ENCODE measurements at places on chromosomes 2 and 18. TPM values are rescaled to one million over a fixed set of nuclear protein-coding genes. Genes with fewer than 3 reads are reported as not detected.

Gene COBLL1
- 57.2 TPM for total RNA-seq

Gene ABCG8
- total RNA-seq = not detected

Gene ICA1L
- 7.3 TPM for total RNA-seq

Gene RBM44
- total RNA-seq = 0.07 TPM

Gene SALL3
- total RNA-seq = 2.1 TPM

Gene HOXD11
- 16.3 TPM for total RNA-seq

Gene CCDC121
- 3.6 TPM for total RNA-seq

Gene AQP12B
- not detected for total RNA-seq

- DNase-seq = no peak
Observed at GRCh38 chr2:230541934-230542380, 126.0 kb downstream of the SP100 start.

GRCh38 chr2:176039375-176039774, 37.3 kb upstream of the LNPK start:
- DNase-seq = no peak

GRCh38 chr18:3485153-3486149, 35.5 kb downstream of the TGIF1 start:
- DNase-seq = no peak

GRCh38 chr2:127909019-127909418, 23.3 kb upstream of the AMMECR1L start:
- DNase-seq = no peak

DNA sequence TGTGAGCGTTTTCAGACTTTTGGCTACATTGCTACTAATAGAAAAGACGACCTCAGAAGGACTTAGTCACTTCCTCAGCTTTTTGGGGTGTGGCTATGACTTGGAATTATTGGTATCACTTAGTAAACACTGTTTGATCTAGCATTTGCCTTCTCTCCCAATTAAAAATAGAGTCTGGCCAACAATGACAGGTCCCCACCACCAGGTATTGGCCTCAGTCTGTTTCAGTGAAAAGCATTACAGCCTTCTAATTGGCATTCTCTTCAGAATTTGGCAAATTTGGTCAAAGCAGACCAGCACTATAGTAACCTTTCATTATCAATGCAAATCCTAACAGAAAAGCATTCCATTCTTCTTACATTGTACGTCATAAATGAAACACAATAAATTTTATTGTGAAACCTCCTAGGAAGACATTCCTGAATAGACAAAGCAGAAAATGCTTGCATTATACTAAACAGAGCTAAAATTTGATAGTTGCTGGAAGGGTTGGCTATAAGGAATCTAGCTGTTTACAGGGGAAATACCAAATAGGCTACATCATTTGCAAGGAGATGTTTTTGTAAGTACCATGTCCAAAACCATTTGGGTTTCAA, 613.9 kb downstream of the IRS1 start:
- DNase-seq = no peak

DNA sequence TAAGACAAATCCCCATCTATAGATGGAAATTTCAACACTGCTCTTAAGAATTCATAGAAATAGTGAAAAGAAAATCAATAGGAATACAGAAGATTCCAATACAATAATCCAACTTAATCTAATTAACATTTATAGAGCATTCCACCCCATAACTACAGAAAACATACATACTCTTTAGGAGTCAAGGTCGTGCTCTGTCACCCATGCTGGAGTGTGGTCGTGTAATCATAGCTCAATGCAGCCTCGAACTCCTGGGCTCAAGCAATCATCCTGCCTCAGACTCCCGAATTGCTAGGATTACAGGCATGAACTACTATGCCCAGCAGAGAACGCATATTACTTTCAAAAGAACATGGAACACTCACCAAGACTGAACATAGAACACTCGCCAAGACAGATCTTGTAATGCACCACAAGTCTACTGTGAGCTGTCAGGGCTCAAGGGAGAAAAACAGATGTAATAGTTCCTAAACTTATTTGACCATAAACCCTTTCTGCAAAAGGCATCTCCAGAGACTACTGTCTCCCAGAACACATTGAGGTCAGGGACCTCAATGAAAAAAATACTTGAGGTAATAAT, 14.1 kb downstream of the MEMO1 start:
- no peak for DNase-seq

- no peak for DNase-seq
Observed at GRCh38 chr2:96869822-96870625, at the start of gene SEMA4C. Gene SEMA4C (minus strand): TSS chr2:96870080. CDS start chr2:96867886, 2,194 bp downstream.

GRCh38 chr2:176409671-176410070, 140.4 kb downstream of the MTX2 start:
- no peak for DNase-seq

DNA sequence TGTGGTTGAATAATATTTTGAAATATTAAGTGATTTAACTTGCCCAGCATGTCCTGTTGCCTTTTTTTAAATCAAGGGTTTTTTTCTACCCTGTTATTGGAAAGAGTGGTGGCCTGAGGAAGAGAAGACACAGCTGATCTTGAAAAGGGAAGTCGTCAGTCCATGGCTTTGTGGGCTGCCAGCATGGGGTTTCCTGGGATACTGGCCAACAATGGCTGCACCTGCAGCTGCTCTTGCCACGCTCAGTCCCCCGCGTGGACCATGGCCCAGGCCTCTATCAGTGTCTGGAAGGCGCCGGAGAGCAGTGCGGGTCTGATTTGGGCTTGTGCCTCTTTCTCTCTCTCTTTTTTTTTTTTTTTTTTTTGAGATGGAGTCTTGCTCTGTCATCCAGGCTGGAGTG, 99.3 kb downstream of the ASB1 start:
- DNase-seq = no peak

DNA sequence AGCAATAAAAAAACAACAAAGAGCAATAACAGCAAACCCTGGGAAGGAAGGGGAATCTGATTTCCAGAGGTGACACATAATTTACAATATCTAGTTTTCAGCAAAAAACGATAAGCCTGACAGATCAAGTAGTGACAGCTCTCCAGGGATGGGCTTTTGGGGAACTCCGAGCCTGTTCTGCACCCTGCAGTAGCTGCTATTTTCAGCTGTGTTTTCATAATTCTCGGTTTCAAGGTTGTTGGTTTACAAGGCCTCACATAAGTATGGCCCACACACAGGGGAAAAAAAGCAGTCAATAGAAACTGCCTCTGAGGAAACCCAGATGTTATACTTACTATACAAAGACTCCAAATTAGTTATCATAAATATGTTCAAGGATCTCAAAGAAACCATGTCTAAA, 67.7 kb upstream of the CTLA4 start:
- no peak for DNase-seq

DNA sequence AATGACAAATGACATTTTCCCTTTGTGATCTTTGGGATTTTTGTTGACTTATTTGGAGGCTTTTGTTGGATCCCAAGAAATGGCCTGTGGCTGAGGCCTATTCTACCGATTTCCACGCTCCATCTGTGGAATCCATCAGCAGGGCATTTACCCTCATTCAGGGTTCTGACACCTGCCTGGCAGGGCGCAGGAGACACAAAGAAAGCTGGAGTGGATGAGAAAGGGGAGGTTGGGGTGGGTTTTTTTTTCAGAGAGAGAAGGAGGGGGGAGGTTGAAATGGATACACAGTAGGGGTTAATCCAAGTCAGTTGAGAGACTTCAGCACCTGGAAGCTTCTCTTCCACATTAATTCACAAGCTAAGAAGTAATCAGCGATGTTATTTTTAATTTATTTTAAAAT, 59.7 kb downstream of the PAX3 start:
- DNase-seq = no peak

DNA sequence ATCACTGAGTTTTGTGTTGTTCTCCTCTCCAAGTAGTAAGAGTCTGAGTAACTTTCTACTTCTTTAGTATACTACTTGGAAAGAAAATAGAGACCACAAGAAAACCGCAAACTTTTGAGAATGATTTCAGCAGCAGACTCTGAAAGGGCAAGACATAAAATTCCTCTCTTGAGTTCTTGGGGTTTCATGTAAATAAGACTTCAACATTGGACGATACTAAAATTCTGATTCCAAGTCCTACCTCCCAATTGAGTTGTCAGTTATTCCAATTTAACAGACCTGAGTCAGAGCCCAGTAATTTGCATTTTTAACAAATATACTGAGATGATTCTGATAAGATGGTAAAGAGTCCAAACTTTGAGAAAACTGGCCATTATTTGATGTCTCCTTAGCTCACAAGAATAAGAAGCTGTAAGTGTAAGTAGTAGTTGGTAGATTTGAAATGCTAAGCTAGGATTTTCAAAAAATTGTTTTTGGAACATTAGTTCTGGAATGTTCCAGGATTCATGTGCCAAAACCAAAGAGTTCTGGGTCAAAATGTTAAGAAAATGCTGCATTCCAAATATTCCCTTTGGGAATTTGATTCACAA, 261.6 kb upstream of the SPOPL start:
- DNase-seq = no peak

- DNase-seq = peak; percentile 79
Observed at GRCh38 chr2:169776252-169776761, 22.4 kb upstream of the SSB start.

GRCh38 chr2:609881-610280, 67.3 kb downstream of the TMEM18 start:
- no peak for DNase-seq

DNA sequence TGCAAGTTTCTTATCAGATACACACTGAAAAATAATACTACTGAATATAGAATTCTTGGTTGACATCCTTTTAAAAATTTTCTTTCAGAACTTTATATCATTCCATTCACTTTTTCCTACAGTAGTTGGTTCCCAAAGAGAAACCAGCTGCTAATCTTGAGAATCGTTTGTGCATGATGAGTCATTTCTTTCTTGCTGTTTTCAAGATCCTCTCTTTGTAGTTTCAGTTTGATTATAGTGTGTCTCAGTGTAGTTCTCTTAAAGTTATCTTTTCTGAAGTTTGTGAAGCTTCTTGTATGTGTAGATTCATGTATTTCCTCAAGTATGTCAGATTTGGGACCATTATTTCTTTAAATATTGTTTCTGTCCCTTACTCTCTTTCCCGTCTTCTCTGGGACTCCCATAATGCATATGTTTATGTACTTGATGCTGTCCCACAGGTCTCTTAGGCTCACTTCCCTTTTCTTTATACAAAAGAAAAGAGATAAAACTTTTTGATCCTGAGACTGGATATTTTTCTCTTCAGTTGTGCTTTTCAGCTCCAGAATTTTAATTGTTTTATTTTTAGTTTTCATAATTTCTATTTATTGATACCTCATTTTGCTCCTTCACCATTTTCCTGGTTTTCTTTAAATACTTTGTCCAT, 801.0 kb downstream of the TDRD15 start:
- no peak for DNase-seq

DNA sequence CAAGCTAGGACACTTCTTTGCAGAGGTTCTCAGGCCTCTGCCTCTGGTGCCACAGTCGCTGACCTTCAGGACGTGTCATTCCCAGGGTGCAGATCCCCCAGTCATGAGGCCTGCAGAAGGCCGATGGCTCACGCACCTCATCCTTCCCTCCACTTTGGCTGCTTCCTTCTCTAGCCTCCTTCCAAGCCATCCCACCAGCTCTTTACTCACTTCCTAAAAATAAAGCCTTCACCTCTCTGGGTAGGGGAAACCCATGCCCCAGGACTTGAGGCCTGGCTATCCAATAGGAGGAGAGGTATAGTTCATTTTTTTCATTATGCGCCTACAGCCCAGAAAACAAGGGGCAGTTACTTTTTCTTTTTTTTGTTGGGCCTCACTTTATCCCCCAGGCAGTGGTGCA, 91.4 kb downstream of the B3GNT2 start:
- no peak for DNase-seq

DNA sequence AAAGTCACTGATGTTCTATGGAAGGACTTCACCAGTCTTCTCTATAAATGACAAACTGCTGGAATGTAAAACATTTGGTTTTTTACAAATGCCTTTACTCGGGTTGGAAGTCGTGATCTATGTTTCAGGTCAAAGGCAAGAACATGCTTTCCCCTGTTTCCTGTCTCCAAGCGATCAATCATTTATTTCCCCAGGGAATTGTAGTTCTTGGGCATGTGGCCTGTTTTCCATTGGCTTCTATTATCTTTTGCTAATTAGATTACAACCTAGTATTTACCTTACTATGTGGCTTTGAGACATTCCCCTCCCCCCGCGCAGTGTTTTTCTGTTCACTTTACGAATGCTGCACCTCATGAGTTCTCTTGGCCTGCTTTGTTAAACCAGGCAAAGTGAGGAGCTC, 684.2 kb downstream of the EPHA4 start:
- DNase-seq = no peak

DNA sequence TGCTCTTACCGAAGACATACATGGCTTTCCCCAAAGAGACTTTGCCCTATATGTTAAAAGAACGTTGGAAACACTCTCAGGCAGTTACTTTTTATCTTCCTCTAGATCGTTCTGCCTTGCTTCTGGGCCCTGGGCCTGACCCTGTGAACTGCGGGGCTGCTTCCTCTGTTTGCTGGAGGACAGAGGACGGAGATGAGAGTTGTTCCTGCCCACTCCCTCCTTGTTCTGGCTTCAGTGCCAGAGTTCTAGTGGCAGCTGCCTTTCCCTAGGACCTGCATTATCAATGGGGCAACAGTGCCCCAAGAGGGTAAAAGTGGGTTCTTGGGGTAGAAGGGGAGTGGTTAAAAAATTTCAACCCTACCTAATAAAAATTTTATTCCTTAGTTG, 6.5 kb upstream of the FN1 start:
- DNase-seq = no peak

DNA sequence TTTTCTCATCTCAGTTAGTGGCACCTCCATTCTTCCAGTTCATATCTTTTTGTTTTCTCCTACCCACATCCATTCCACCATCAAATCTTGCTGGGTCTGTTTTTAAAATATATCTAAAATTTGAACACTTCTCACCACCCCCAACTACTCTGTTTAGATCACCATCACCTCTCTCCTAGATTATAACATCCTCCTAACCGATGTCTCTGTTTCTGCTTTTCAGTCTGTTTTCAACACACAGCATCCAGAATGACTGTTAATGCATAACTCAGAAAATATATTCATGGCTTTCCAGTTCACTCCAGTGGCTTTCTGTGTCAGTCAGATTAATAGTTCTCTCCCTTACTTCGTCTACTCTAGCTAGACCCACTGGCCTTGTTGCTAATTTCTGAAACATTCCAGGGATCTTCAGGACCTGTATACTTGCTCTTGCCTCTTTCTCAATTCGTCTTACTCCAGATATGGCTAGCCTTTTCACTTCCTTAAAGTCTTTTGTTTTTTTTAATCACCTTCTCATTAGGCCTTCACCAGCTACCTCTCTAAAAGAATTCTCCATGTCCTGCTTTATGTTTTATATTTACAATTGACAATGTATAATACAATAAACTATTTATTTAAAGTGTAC, 105.3 kb downstream of the COMMD1 start:
- DNase-seq = no peak

DNA sequence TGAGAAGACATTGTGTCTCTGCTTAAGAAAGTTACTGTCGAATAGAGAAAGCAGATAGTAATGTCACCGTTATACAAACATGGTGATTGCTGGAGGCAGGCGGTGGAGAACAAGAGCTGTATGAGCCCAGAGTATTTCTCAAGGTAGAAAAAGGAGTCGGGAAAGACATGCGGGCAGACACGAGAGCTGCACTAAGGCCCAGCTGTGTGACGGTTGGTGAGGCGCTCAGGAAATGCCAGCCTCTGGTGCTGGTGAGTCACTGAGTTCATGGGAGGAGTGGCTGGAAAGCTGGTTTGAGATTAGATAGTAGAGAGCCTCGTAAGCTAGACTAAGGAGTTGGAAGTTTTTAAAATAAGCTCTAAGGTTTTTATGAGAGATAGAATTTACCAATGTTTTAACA, 390.9 kb upstream of the TRIB2 start:
- no peak for DNase-seq

Measured in kidney epithelial cell (primary cell).